ENCODE measurements at places on chromosomes 12 and 14.

DNA sequence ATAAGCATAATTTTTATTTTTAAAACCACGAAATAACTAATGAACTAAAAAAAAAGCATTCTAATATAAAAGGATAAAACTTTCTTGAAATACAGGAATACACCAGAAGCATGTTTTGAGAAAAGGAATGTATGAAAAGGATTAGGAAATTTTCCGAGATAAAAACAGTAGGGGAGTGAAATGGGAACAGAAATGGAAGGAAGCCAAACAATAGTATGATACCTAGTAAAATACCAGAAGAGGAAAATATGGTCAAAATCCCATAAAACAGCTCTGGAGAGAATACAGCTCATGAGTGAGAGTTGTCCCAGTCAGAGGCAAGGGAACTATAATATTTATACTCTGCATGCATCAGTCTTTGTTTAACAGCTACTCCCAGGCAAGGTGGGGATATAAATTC, 1016.2 kb downstream of the SLC6A15 start:
- DNase-seq, result no peak

DNA sequence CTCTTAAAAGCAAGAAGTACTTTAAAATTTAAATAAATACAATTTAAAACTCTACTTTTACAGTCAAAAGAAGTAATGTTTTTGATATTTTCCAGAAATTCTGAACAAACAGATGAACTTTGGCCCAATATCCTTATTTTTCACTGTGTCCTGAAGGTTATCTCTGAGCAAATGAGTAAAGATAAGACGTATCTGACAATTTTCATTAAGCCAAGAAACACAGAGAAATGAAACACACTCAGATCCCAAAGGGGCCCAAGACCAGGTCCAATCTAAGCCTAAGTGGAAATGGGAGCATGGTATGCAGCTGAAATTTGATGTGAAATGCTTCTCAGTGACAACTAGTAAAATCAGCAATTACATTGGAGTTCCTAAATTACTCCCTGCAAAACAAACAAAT, 105.6 kb upstream of the COCH start:
- DNase-seq, result no peak

- DNase-seq, result no peak
These were observed 89.0 kb upstream of the TRAF3 start for GRCh38 chr14:102688290-102688689.

DNA sequence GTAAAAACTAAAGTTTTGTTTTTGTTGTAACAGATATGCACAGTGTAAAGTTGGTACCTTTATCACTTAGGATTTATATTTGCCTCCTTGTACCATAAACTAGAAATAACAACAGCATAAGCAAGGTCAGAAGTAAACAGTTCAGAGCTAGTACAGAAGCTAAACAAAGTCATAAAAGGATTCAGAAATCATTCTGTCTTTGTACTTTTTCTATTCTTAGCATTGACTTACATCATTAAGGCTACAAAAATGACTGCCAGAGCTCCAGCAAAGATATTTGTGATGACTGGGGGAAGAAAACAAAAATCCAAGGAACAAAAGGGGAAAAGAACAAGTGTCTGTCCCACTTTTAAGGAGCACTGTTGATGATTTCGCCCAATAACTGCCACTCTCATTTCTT, 347.2 kb downstream of the CCDC91 start:
- no peak for DNase-seq

GRCh38 chr12:5996459-5996858, 51.4 kb upstream of the ANO2 start:
- no peak for DNase-seq
